ENCODE measurements at places on chromosomes 3 and 15. TPM values are rescaled to one million over a fixed set of nuclear protein-coding genes. Genes with fewer than 3 reads are reported as not detected.

DNA sequence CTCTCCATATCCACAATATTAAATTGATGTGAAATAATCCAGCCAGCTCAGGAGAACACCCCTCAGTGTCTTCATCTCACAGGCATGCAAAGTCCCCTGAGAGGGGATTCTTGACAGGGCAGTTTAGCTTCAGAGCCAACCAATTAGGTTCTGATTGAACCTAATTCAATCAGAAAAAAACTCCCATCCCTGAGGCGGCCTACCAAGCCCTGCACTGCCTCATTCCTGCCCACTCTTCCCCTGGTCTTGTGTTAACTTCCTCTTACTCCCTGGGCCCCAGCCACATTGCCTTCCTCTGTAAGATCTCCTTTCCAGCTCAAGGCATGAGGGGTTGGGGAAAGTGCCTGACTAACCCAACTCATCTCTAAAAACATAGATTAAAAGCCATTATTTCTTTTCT lies 46.1 kb downstream of the FRMD4B start:
- no peaks in the 10 kb centered on the region for H3K36me3 ChIP-seq
- H3K27ac ChIP-seq = no peak overlapping the region
- H3K4me1 ChIP-seq = no peaks in the 10 kb centered on the region
- DNase-seq = no peak

DNA sequence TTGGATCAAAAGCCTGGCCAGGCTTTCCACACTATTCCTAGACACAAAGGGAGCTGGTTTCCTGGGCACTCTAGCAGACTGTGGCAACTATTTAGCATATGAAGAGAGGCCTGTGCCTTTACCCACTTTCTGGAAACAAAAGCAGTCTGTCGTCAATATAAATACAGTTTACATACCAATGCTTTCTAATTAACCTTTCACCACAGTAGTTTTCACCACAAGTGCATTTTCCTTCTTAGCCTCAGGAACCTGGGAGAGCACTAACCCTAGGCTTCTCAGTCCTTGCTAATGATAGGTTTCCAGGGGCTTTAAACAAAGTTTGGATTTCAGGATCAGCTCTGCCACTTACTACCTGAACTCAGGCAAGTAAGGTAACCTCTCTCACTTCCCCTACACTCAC lies 499.1 kb downstream of the MAGI1 start:
- H3K36me3 ChIP-seq = no peaks in the 10 kb centered on the region
- no peaks in the 10 kb centered on the region for H3K27me3 ChIP-seq
- peaks cover 14% of the 10 kb centered on the region for H3K4me1 ChIP-seq

- DNase-seq = peak; percentile 70
- no peaks in the 10 kb centered on the region for H3K36me3 ChIP-seq
- no peaks in the 10 kb centered on the region for H3K27me3 ChIP-seq
- H3K4me3 ChIP-seq = no peak overlapping the region
- H3K4me1 ChIP-seq = no peaks in the 10 kb centered on the region
- no peak overlapping the region for H3K27ac ChIP-seq
Observed at GRCh38 chr3:17841190-17841828, 98.9 kb upstream of the TBC1D5 start.

DNA sequence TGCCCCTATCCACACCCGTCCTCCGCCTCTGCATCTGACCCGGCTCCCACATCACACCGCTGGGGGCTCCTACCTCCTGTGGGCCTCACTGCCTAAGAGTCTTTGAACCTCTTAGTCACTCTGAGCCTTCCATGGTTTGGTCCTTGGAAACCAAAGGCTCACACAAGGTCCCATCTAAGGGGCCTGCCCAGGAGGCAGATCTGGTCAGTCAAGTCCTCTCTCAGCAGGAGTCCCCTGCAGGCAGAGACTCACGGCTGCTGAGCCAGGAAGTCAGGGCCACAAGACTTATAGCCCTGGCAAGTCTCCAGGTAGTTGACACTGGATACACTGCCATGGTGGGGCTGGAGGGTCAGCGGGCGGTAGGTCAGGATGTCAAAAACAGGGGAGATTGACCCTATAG lies 31.2 kb upstream of the ALDH1L1 start:
- no peak overlapping the region for H3K4me3 ChIP-seq
- no peak for DNase-seq
- H3K27ac ChIP-seq = no peak overlapping the region
- no peaks in the 10 kb centered on the region for H3K27me3 ChIP-seq
- H3K4me1 ChIP-seq = peaks cover 27% of the 10 kb centered on the region

DNA sequence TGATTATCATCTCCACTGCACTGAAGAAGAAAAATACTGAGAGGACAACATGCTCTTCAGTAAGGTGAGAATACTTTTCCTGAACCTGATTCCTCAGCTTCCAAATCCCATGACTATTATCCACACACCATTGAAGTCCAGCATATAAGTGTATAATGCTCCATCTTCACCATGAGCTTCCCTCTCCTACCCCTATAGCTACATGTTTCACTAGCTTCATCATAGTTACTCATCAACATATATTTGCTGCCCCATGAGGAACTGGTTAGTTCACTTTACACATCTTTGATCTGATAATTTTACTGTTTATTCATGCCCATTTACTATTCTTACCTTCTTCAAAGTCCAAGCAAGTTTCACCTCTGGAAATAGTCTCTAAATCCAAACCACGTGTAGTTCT lies 908.5 kb upstream of the SEMA6D start:
- no peak for DNase-seq
- no peaks in the 10 kb centered on the region for H3K27me3 ChIP-seq
- H3K4me3 ChIP-seq = no peak overlapping the region
- no peaks in the 10 kb centered on the region for H3K36me3 ChIP-seq

- H3K4me3 ChIP-seq = no peak overlapping the region
- no peak overlapping the region for H3K27ac ChIP-seq
- DNase-seq = peak; percentile 57
- no peaks in the 10 kb centered on the region for H3K27me3 ChIP-seq
Observed at GRCh38 chr3:141302364-141303141, 65.8 kb upstream of the ZBTB38 start.

DNA sequence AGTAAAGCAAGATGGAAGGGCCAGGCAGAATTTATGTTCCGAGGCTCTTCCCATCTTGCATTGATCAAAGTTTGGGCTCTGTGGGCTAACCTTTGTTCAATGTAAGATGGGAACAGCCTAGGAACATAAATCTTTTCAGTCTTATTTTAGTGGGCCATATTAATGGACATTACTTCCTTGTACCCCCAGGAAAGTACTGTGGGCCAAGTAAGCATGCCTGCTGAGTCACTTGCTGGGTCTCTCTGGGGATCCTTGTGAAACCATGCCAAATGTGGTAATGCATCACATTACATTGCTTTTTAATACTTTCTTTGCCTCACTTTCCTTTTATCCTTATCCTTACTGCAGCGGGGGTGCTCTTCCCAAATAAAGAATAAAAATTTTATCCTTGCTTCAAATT lies 349.5 kb upstream of the POU1F1 start:
- H3K36me3 ChIP-seq = no peaks in the 10 kb centered on the region
- H3K4me3 ChIP-seq = no peak overlapping the region
- DNase-seq = no peak
- H3K4me1 ChIP-seq = no peaks in the 10 kb centered on the region

DNA sequence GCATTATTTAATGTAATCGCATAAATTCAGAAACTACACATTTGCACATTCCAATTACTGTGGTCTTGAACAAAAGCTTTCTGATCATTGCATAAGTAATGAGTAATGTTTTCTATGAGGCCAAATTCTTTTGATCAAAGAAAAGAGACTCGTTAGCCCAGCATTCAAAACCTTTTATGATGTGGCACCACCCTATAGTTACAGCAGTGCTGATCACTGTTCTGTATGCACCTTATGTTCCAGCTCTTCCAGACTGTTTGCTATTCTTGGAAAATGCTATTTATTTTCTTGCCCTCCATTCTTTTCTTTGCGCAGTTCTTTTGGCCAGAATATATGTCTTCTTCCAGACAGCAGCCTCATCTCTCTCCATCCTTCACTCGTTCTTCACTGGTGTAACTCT lies 42.3 kb downstream of the MAP3K13 start:
- H3K27ac ChIP-seq = no peak overlapping the region
- no peak for DNase-seq
- H3K27me3 ChIP-seq = no peaks in the 10 kb centered on the region
- no peaks in the 10 kb centered on the region for H3K4me1 ChIP-seq

DNA sequence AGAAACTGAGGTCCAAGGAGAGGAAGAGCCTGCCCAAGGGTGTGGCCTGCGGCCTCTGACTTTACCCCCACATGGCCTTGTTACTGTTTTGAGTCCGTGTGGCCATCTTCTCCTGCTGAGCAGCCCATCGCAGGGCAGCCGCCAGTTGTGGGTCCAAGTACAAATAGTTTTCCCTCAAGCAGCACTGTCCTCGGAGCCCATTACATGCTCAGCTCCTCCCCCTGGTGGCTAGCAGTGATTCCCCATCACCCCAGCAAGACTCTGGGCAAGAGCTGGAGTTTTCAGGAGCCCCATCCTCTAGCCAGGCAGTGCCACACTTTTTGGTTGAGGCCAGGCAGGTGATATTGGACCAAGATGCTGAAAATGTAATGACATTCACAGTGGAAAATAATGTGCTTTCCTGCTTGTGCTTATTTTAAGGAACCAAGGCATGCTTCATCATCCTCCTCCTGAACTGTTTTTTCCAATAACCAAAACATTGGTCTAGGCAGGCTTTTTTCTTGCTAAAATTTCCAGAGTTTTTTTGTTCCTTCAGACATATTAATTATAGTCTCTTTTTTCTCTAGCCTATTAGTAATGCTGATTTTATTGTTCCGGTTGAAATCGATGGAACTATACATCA lies 23.2 kb upstream of the VILL start:
- no peak overlapping the region for H3K4me3 ChIP-seq
- peaks cover 6% of the 10 kb centered on the region for H3K36me3 ChIP-seq
- no peaks in the 10 kb centered on the region for H3K27me3 ChIP-seq

- peaks cover 5% of the 10 kb centered on the region for H3K4me1 ChIP-seq
- H3K27me3 ChIP-seq = no peaks in the 10 kb centered on the region
- DNase-seq = peak; percentile 28
- no peak overlapping the region for H3K4me3 ChIP-seq
- H3K36me3 ChIP-seq = no peaks in the 10 kb centered on the region
Observed at GRCh38 chr3:12479919-12480427, 4.3 kb upstream of the TSEN2 start.

DNA sequence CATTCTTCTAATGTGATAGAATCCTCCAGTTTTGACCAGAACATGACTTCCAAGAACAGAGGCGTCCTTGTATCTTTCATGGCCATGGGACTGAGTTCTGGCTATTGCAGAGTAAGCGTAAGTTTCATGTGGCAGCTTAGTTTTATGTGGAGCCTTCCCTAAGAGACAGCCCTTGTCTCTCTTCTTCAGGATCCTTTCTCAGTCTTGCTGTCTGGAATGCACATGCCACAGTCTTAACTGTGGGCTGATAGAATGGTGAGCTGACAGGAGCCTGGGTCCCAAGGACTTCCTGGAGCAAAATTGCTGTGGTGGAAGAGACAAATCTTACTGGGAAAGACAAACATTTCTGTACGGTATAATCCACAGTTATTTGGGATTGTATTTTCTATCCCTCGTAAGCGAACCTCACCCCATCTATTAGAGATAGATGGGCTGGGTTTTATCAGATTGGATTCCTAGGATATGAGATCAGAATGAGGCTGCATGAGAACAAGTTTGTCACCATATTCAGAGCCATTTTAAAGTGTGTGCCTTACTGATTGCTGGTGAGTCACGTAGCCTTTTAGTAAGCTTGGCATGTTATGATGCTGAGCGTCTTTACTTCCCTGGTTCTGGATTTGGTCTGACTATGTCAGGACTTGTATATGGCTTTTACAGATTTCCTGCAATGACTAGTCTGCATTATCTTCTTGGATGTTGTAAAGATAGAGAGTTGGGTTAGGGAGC lies 32.8 kb downstream of the CDIN1 start:
- DNase-seq = no peak
- no peaks in the 10 kb centered on the region for H3K27me3 ChIP-seq
- peak overlapping the region; percentile 73 for H3K27ac ChIP-seq
- no peak overlapping the region for H3K4me3 ChIP-seq
- peaks cover 22% of the 10 kb centered on the region for H3K4me1 ChIP-seq
- no peaks in the 10 kb centered on the region for H3K36me3 ChIP-seq

DNA sequence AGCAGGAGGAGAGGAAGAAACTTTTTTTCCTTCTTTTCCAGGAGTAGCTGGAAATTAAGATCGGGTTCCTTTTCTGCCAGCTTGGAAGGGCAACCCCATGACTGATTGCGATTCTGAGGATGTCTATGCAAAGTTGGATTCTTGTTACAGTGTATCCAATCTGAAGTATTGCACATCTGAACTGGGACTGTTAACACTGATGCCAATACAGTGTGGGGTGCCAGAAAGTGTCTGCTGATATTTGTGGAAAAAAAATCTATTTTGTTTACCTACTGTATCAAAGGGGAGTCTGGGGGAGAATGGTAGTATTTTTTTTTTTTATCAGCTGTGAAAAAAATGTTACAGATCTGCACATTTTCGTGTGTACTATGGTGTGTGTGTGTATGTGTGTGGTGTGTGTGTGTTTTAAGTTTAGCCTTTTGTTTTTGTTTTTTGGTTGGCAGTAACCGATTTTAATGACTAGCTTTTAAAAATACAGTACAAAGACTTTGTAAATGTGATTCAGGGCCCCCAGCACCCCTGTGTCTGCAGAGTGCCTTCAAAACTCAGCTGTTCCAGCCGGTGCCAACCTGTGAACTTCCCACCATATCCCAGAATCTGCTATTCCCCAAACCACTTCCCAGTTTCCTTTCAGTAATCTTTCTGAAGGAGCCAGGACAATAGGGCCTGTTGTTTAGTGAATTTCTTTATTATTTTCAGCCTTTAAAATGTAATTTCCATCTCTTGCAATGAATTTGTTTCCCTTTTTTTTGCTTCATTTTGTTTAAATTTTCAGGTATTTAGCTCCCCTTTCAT lies 1.9 kb downstream of the RAP2B start:
- H3K4me1 ChIP-seq = peaks cover 30% of the 10 kb centered on the region
- no peaks in the 10 kb centered on the region for H3K27me3 ChIP-seq
- H3K36me3 ChIP-seq = peaks cover 49% of the 10 kb centered on the region
- peak; percentile 20 for DNase-seq
- H3K4me3 ChIP-seq = peak overlapping the region; percentile 94

DNA sequence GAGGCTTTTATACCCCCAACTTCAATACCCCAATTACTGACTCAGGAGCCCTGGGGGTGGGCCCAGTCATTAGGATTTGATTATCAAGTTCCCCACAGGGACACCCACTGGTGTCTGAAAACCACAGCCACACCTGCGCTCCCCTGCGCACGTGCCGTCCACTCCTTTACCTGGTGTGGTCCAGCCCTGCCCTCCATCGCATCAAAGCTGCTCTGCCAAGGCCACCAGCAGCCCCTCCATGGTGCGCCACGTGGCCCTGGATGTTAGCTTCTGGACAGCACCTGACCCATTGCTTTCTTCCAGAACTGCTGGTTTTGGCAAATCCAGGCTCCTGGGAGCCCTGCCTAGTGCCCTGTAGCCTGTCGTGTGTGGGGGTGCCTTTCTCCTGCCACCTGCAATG lies 136.3 kb downstream of the NSMCE3 start:
- H3K4me1 ChIP-seq = no peaks in the 10 kb centered on the region
- H3K36me3 ChIP-seq = no peaks in the 10 kb centered on the region
- H3K4me3 ChIP-seq = no peak overlapping the region
- no peak overlapping the region for H3K27ac ChIP-seq
- no peaks in the 10 kb centered on the region for H3K27me3 ChIP-seq

The LRCH3 gene
- total RNA-seq = 32.2 TPM

The VPS39 gene
- 22.9 TPM for total RNA-seq

The SGO1 gene
- total RNA-seq = 22.5 TPM

The HTR3E gene
- not detected for total RNA-seq

The SLC24A5 gene
- not detected for total RNA-seq

All from SJSA1 (cell line).